GM23248 (cell line): ENCODE measurements at places on chromosomes 5 and 9. TPM values are rescaled to one million over a fixed set of nuclear protein-coding genes. Genes with fewer than 3 reads are reported as not detected.

SPATA31E1 gene
- polyA plus RNA-seq = not detected in 2 replicates

- DNase-seq = no peak
Observed at GRCh38 chr5:123208668-123209501, 119.8 kb downstream of the PRDM6 start.

- DNase-seq = no peak
Observed at GRCh38 chr5:168668078-168668477, 88.9 kb upstream of the PANK3 start.

DNA sequence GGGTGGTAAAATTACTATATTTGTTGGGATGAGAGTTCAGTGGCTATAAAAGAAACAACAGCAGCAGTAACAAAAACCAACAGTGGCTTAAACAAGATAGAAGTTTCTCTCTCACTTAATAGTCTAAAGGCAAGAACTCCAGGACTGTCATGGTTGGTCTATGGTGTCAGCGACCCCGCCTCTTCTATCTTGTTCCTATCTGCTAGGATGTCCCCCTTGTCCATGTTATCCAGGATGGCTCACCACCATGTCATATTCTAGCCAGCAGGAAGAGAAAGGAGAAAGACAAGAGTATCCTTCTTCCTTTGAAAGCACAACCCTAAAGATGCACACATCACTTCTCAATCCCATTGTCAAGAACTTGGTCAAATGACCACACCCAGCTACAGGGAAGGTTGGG lies 11.3 kb upstream of the OTP start:
- no peak for DNase-seq

DNA sequence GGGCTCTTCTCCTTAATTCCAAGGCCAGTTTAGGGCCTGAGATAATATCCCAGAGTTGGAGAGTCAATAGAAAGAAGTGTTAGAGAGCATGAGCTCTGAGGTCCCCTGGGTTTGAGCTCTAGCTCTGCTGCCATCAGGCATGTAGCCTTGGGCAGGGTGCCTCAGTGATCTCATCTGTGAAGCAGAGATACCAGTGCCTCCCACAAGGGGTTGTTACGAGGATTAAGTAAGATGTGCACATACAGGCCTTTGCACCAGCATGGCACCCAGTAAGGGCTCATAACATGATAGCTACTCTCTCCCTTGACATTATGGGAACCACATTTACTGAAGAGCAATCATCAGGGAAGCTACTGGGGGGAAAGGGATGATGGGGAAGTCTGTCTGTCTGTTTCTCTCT lies 265.7 kb downstream of the HSPA4 start:
- peak; percentile 17 for DNase-seq

DNA sequence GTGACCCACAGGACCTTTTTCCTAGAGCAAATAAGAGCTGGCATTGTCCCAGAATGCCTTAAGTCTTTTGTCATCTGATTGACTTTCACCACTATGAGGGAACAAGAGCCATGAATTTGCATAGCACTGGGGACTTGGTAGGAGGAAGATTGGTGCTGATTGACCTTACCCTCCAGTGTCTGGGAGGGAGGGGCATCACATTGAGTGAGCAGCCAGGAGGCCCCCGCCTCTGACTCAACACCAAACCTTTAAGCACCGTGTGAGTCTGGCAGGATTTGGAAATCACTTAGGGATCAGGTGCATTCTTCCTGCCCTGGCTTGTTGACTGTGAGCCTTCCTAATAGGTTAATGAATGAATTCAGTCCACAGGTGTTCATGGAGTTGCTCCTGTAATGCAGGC lies 40.7 kb downstream of the WNK2 start:
- DNase-seq = no peak

GRCh38 chr5:146732962-146733361 lies 145.6 kb downstream of the PPP2R2B start:
- no peak for DNase-seq

GRCh38 chr5:137619191-137619870 lies 116.6 kb downstream of the KLHL3 start:
- DNase-seq = peak; percentile 95

- DNase-seq = no peak
Observed at GRCh38 chr5:1176473-1177391, 24.7 kb upstream of the SLC6A19 start.

GRCh38 chr5:12757035-12757434 lies 852.8 kb upstream of the CTNND2 start:
- no peak for DNase-seq

DPYSL3 gene
- polyA plus RNA-seq = 8.8 and 9.2 TPM in 2 replicates

DAB2IP gene
- polyA plus RNA-seq = 2.1 and 2.6 TPM in 2 replicates

DNA sequence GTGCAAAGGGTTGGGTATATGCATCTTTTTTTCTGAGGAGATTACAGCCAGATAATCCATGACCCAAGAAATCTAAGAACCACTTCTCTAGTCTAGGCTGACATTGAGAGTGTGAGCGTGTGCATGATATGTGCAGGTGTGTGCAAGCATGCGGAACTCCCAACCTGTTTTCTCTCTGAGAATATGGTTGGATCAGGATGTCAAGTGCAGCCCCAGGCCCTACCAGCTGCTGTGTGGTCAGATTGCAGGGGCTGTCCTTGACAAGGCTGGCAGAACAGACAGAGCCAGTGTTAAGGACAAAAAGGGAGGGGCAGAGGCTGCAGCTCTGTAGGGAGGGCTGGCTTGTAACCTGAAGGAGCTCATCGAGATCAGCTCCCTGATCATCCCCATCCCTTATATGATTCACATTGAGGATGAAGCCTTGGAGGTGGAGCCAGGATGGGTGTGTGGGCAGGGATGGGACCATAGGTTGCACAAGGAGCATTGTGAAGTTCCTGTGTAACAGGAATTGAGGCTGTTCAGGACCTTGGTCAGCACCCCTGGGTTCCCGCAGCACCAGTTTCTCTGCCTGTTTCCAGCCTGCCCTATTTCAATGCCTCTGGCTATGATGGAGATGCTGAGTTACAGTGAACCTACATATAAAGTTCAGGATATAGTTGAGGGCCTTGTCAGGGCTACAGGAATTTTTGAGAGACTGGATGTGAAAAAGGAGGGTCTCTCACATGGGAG lies 52.6 kb upstream of the ARAP3 start:
- DNase-seq = peak; percentile 78

DNA sequence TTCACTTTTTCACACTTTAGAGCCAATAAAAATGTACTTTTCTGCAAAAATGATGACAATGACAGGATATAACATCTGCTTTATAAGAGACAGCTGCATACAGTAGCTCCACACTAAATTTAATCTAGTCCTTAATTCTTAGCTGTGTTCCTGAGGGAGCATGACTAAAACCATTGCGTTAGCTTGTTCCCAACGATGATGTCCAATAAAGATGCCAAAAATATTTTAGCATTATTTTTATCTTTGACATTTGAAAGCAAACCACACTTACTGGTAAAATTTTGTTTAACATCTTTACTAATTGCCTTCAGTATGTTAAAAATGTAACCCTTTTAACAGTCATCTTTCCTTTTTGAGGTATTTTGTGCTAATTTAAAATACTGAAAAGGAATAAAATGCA lies 382.7 kb downstream of the CHSY3 start:
- no peak for DNase-seq

GRCh38 chr9:17609312-17610005 lies 30.6 kb downstream of the SH3GL2 start:
- DNase-seq = no peak

- DNase-seq = peak; percentile 27
Observed at GRCh38 chr5:34490506-34491250, 165.4 kb upstream of the RAI14 start.

FBP2 gene
- polyA plus RNA-seq = not detected in 2 replicates

DNA sequence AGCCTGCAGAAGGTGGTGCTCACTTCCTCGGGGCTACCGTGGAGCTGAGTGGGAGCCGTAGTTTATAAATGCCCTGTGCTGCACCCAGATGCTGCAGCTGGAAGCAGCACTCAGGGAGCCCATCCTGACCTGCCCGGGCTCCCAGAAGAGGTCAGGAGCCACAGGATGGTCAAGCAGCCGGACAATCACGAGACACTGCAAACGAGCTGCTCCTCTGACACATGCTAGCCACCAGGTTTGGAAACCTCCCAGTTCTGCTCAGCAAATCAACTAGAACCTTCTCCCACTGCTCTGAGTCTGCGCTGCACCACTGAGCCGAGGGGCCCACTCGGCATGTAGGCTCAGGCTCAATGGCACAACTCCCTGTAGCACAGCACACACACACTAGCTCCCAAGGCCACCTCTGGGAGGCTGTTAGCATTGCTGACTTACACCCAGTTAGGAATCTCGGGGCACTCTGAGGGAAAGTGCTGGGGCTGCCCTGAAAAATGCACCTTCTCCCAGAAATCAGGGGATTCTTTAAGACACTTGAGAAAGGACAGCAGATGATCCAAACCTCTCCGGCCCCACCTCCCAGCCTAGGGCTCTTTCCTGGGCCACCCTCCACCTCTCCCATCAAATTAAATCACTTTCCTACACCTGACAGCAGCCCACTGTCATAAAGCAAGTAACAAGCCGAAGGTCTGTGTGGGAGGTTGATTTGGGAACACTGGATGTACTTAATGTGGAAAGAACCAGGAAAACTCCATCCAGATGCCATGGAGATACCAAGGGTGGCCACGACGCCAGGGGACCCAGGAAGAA lies 59.1 kb downstream of the PSMB7 start:
- DNase-seq = no peak

DNA sequence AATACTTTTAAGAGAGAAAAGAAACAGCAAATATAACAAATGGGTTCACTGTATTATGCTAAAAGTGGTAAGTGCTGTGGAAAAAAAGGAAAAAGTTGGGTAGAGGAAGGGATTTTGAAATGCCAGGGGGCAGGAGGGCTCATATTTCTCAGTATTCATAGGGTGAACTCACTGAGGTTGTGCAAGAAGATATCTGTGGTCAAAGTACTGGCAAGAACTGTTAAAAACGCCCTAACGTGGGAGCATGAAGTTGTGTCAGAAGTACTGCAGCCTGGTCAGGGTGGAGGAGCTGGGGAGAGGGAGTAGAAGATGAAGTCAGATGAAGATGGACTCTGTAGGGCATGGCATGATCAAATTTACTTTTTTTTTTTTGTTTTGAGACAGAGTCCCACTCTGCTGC lies 31.2 kb upstream of the SLC28A3 start:
- DNase-seq = peak; percentile 97

DNA sequence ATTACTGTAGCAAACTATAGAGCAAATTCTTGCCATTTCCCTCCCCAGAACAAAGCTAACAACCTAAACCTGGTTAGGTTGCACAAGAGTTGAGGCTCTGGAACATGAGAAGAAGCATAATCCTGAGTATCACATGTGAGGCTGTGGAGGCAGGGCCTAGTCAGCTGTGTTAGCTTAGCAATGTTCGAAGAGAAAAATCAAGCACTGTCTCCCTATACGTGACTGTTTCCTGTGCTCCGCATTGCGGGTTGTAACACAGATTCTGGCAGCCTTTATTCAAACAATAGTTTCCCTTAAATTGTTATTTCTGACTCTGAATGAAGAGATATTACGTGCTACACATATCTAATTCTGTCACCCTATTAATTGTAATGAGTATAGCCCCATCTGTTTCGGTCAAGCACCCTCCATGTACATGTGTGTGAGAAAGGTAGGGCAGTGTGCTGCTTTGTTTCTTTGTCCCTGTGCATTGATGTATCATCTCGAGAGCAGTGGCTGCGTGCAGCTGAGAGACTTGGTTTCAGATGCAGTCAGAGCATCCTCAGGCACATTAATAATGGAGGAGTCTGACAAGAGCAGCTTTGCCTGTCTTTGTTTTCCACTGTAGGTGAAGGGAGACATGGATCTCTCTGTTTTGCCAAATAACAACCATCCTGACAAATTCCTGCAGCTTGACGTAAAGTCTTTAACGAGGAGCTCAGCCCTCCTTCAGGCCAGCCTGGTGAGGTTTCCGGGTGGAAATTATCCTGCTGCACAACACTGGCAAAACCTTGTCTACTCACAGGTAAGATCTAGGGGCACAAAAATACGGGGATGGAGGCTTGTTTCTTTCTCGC lies at the start of gene MINAR2:
Gene MINAR2 (plus strand): TSS at position 523 of the 836 bp plus-strand sequence. CDS start 97 bp downstream, at position 620.
- no peak for DNase-seq

- no peak for DNase-seq
Observed at GRCh38 chr5:145960848-145961600, 24.6 kb downstream of the SH3RF2 start.

HAVCR1 gene
- not detected in 2 replicates for polyA plus RNA-seq

KIF4B gene
- polyA plus RNA-seq = not detected in 2 replicates

DNA sequence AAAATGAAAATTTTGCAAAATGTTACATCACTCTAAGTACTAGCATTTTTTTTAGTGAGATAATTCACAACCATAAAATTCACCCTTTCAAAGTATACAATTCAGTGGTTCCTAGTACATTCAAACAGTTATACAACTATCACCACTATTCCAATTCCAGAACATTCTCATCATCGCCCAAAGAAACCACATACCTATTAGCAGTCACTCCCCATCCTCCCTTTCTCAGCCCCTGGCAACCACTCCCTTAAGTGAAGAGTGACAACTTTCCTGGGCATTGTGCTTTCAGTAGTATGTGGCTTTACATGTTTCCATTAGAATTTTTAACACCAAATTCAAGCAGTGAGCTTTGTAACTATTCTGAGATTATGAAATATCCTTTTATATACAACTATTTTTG lies 81.4 kb downstream of the RASEF start:
- no peak for DNase-seq

GRCh38 chr5:138849439-138849838 lies 25.7 kb downstream of the LRRTM2 start:
- DNase-seq = peak; percentile 68

TRIM41 gene
- 3.8 and 4.3 TPM in 2 replicates for polyA plus RNA-seq

GRCh38 chr9:124489222-124489621 lies 18.0 kb downstream of the NR5A1 start:
- peak; percentile 42 for DNase-seq

DMRT3 gene
- not detected in 2 replicates for polyA plus RNA-seq

DNA sequence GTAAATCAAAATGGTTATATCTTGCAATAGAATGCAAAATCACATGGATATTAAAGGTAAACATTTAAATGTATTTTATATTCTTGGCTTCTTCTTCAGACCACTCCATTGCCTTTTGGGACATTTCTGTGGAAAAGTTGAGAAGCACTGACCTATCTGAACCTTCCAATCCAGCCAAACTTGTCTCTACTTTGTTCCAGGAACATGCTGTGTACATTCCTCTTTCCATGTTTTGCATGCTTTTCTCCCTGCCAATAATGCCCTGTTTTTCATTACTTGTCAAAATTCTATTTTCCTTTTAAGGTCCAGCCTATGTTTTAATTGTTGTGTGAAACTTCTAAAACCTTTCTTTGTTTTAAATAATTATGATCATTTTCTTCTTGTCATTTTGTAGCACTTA lies 28.3 kb downstream of the JAK2 start:
- no peak for DNase-seq

GRCh38 chr5:168773226-168773625 lies 194.1 kb upstream of the PANK3 start:
- no peak for DNase-seq

DNA sequence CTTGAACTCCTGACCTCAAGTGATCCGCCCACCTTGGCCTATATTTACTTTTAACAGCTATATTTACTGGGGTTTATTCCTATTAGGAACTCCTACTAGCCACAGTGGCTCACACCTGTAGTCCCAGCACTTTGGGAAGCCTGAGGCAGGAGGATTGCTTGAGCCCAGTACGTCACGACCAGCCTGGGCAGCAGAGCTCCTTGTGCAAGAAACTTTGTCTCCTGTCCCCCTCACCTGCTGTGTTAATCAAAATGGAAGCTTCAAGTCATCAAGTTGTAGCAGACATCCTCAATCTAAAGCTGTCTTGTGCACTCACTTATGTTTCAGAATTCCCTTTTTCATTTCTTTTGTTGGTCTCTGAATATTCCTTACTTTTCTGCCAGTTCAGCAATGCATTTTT lies 15.0 kb upstream of the SPRY4 start:
- DNase-seq = no peak

FAM151B gene
- 2.6 and 4.4 TPM in 2 replicates for polyA plus RNA-seq

- no peak for DNase-seq
Observed at GRCh38 chr9:110938242-110938641, 100.0 kb downstream of the LPAR1 start.
